ENCODE measurements at places on chromosomes 7 and 10.

DNA sequence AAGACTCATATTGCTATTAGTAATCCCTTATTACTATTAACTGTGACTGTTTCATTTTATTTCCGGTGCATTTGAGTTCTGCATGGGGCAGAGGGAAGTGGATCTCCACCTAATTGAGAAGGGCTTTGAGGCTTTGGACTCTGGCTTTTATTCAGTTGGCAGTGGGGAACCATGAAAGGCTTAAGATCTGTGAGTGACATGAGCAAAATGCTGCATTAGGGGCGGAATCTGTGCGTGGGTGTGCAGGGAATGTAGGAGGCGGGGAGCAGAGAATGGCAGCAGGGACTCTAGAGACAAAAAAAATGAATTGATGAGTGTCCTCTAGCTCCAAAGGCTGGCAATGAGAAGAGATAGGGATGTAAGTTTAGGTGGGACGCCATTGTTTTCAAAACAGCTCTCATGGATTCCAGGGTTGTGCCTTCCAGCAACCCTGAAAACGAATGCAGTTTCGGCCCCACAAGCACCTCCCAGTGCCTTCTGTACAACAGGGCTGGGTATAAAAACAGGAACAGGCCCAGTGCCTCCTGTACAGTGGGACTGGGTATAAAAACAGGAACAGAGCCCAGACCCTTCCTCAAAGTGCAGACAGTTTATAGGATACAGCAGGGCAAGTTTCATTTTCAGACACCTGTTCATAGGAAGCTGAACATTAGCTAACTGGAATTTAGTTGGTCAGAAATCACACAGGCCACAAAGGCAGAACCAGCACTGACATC is 663.3 kb upstream of the FOXK1 start:
- no peak for DNase-seq

- no peak for DNase-seq
These were observed 1060.6 kb downstream of the LRMDA start for GRCh38 chr10:76492026-76492425.

GRCh38 chr7:128727239-128727638 is 11.9 kb upstream of the CALU start:
- DNase-seq = no peak

DNA sequence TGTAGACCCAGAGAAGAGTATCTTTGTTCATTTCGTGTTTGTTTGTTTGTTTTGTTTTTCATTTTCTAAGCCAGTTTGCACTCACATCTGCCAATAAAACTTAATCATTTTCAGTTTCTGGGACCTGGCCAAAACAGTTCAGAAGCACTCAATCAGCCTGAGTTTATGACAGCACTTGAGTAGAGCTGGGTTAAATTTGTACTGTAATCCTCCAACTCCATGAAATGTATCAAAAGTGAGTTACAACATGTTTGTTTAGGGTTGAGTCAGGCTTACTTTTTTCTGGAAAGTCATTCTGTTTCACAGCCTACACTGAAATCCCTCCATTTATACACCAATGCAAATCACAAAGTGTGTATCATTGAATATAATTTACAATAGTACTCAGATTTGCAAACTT is 91.9 kb downstream of the ZWINT start:
- DNase-seq = no peak

DNA sequence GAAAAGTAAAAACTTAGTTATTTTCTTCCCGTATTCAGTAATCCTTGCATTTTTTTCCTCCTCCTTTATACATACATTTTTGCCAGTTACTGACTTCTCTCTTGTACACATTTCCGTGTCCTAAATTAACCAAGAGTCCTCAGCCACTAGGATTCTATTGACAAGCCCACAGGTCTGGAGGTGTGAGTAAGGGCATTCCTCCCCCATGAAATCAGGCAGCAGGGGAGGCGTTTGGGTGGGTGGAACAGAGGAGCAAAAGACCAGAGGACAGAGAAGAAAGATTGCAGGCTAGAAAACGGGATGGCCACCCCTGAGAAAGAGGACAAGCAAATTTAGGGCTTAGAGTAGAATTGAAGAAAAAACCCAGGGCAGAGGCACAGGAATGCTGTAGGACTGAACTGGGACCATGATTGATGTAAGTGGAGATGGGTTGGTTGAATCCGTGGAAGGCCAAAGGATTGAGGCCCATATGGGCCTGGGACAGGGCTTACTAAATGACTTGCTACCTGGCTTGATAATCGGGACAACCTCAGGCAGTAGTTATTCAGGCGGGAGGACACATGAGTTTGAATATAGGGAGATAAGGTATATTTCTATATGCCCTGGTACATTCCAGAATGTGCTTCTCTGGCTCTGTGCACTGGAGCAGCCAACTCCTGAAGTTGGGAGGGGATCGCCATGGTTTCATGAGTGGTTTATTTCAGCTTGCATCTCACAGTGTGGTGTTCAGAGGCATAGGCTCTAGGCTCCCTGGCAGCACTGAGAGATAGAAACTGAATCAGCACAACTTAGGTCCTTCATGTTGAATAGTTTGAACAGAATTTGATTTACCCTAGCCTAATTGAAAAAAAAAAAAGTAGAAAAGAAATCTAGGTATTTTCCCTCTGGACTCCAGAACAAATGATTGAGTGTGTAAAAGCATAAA is 28.0 kb downstream of the IKZF1 start:
- no peak for DNase-seq

- DNase-seq = no peak
These were observed 10.8 kb upstream of the BAG3 start for GRCh38 chr10:119640384-119640783.

GRCh38 chr10:12848439-12849173 is 152.9 kb downstream of the CCDC3 start:
- no peak for DNase-seq

- no peak for DNase-seq
These were observed 100.3 kb upstream of the CPXM2 start for GRCh38 chr10:123991611-123992570.

GRCh38 chr7:117835016-117835664 is 38.1 kb downstream of the CTTNBP2 start:
- DNase-seq = no peak

- no peak for DNase-seq
These were observed 234.7 kb upstream of the TCERG1L start for GRCh38 chr10:131546086-131546810.

DNA sequence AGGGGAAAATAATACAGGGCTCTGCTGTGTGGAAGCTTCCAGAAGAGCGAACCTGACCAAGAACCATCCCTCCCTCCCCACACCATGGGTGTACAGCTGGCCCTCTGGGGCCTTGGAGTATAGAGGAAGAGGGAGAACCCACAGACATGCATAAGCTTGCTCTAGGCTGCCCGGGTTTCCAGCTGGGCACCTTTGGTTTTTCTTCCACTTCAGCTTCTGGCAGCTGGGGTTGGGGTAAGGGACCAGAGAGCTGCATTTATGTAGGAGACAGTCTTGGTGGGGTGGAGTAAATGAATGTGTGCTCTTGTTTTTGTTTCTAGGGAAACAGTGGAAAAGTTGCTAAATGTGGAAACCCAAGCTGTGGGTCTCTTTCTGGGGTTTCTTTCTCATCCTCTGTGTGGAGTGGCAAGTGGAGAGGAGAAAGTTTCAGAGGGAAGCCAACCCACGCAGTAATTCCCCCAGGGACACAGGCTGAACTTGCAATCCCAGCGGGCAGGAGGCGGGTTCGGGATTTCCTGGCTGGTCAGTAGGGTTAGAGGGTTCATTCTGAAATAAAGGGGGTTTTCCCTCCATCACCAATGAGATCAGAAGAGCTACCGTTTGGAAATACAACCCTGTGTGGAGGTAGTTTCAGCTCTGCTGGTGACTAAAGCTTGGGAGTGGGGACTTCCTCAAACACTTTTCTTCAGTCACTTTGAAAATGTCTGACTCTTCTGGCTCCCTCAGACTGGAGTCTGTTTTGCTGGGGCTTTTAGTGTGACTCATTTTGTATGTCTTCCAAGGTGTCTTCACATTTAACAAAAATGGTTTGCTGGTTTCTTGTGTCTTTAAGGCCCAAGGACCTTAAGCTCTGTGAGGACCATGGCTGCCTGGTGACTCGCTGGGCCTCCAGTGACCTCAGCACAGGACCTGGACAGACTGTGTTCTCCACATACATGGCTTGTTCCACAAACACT is 22.2 kb upstream of the SRGN start:
- DNase-seq = no peak

DNA sequence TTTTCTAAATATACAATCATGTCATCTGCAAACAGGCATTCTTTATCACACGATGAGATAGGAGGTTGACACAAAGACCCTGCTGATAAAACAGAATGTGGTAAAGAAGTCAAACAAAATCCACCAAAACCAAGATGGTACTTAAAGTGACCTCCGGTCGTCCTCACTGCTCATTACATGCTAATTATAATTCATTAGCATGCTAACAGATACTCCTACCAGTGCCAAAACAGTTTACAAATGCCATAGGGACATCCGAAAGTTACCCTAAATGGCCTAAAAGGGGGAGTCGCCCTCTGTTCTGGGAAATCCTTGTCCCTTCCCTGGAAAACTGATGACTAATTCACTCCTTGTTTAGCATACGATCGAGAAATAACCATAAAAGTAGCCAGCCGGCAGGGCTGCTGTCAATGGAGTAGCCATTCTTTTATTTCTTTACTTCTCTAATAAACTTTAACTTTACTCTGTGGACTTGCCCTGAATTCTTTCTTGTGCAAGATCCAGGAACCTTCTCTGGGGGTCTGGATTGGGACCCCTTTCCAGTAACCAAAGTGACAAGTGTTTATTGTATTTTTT is 126.6 kb downstream of the CCDC71L start:
- no peak for DNase-seq

GRCh38 chr10:123997486-123998196 is 95.8 kb downstream of the CHST15 start:
- no peak for DNase-seq

- no peak for DNase-seq
These were observed 32.6 kb upstream of the AGMO start for GRCh38 chr7:15594461-15594860.

GRCh38 chr10:133129859-133130495 is 30.0 kb upstream of the KNDC1 start:
- no peak for DNase-seq

DNA sequence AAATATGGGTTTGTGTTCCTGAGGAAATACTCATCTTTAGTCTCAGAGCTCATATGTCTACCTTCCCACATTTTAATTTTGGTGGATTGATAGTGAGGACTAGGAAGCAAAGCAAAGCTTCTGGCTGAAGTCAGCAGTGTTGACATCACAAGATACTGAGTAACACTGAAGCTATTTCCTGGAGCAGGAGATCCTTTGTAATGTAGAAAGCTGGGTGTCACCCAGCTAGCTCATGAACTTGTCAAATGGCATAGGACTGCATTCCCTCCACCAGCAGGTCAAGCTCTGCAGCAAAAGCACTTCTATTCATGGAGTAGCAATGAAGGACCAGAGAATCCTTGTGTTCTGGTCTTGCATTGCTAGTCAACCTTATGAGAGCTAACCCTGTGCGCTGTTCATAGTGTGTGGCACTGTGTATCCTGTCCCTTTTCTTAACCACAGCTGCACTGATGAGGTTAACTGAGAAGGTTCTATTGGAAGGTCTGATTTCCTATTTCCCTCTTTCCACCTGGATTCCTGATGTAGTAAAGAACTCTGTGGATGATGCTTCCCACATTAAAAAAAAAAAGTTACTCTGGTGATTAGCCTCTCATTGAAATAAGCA is 94.8 kb upstream of the ZNF804B start:
- no peak for DNase-seq

DNA sequence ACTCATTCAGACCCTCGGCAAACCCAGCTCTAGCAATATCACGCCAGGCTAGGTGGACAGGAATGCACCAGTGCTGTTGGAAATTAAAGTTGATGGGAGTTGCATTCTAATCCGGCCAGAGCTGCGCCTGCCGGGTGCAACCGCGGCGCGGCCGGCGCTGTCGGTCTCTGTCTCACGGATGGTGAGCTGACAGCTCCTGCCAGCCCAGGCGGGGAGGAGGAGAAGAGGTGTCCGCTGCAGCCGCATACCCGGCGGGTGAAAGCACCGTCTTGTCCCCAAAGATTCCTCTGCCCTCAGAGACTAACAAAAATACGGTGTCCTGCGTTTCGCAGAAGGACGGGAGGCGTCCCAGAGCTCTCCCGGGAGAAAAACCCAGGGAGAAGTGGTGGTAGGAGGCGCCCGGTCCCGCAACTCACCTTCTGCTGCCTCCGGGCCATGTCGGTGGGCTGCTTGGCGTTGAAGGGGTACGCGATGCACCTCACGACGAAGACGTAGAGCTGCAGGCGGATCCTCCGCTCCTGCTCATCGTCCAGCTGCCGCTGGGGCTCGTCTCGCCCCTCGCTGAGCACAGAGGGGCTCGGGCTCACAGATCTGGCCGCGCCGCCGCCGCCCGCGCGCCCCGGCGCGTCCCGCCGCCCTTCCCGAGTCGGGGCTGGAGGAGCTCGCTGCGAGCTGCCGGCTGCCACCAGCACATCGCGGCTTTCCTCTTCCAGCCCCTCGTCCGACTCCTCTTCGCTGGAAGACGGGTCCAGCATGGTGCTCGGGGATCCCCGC is 490 bp downstream of the CADPS2 start:
- no peak for DNase-seq

DNA sequence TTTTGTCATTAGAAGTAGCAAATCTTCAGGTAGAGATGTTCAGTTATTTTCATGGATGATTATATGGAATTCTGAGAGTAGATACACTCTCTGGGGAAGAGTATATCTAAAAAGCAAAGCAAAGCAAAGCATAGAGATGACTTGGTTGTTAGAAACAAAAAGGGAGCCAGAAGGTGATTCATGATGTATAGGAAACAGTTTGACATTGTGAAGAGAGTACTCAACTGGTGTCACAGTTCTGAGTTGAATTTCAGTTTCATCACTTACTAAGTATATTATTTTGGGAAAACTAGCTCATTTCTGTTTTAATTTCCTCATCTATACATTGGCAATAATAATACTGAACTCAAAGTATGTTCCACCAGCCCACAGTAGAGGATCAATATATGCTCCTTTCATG is 86.8 kb downstream of the SEMA3C start:
- DNase-seq = no peak

Data from erythroblast (primary cell).